ENCODE measurements at places on chromosomes 12 and 14.

DNA sequence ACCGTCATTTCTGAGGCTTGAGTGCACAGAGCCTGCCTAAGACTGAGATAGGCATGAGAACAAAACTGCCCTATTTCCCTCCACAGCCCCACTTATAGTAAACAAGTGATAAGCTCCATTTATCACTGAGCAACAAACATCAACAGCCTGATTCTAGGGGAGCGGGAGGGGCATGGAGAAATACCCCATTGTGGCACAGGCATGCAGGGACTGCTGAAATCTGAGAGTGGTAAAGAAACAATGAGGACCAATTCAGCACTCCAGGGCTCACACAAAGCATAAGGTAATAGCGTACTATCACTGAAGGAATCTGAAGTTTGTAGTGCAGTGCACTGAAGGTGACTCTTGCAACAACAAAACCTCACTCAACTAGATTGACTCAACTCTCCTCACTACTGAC is 186.7 kb downstream of the ANO2 start:
- DNase-seq, result no peak

DNA sequence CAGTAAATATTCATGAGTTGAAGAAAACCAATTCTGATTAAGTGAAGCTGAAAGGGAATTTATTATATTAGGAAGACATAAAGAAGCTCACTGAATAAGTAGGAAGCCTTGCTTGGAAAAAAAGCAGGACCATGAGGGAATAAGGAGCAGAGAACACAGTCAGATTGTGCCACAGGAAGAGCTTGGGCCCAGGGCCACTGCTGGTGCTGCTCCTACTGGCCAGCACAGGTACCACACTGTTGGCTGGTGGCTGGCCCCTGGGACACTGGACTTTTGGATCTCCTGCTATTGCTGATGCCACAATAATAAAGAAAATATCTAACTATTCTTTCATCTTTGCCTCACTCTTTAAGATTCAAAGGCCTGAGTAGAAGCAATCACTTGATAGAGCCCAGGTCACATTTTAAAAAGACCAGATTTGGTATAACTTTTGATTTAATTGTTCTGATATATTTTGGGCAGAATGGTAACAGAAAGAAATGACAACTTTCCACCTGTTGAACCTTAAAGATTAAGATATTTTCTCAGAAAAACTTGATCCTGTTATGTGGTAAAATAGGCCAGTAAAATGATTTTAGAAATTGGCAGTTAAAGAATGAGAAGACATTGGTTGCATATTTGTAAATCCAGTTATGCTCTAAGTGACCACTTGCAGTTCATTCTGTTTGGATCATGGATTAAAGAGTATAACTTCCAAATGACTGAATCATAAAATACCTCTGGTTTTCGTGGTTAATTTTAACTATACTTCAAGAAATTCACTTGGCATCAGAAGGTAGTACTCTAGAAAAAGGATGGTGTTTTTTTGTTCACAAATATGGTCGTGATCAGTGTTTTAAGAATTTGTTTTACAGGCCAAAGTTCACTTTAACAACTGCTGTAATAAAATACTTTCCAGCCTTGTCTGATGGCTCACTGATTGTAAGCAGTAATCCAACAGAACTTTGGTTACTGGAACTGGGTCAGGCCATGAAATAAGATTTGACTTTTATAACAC is 68.3 kb downstream of the DERA start:
- DNase-seq, result no peak

GRCh38 chr14:100045642-100046344 is 19.4 kb upstream of the EVL start:
- no peak for DNase-seq

GRCh38 chr14:85619851-85620250 is 89.9 kb downstream of the FLRT2 start:
- DNase-seq, result no peak

DNA sequence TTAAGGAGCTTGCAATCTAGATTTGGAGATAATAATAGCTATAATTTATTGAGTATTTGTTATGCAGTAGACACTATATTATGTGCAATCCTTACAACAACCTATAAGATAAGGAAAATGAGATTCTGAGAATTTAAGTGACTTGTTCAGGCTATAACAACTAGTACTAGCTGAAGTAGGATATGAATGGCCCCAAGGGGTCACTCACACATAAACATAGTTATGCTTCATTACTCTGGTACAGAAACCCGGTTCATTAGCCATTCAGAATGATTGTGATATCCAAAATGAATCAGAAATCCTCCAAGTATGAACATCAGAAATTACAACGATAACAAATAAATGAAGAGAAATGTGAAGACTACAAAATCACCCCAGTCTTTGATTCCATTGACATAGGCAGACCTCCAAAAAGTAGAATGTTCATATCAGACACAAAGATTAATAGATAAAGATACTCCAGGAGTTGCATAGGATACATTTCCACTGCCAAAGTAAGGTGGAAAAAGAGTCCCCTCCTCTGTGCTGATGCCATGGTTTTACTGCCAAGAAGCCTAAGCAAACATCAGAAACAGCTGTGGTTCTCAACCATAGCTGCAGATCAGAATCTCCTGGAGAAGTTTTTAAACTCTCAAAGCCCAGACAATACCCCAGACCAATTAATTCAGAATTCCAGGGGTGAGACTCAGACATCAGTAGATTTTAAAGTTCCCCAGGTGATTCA is 8.6 kb upstream of the NID2 start:
- DNase-seq, result no peak

GRCh38 chr14:24234095-24235005 is 1.6 kb downstream of the GMPR2 start:
- DNase-seq, result no peak

DNA sequence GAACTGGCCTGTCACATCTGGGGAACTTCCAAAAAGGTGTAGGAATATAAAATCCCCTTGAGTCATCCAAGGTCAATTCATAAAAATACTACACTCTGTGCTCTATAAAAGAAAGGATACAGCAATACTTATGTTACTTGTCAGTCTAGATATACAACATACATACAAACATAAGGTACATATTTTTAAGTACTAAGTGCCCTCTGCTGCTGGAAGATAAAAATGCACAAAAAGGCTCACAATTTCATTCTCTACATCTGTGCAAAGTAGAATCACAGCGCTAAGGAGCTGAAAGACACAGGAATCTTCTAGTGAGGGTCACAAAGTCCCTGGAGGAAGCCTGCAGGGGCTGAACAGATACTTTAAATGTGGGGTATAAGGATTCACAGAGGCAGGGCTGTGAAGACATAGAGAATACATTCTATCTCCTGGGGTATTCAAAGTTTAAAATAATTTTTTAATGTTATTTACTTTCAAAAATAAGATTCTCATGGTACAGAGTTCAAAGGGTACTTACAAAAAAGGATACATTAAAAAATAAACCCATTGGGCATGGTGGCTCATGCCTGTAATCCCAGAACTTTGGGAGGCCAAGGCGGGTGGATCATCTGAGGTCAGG is 10.2 kb upstream of the GOLGA5 start:
- DNase-seq, result no peak

DNA sequence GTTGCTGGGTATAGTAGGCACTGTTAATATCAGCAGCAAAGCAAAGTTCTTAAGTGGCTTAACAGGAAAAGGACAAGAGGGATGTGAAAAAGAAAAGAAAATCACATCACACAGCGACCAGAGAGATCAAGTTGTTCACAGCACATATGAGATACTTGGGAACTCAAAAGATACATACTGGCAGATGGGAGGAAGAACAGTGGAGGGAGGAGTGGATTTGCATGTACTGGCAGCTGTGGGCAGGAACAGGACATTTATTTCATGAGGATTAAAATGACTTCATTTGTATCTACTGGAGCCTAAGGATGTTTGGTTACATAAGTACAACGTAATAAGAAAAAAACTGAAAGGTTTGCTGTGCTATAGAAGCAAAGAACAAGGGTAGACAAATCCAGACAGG is 136.5 kb upstream of the IFNG-AS1 start:
- DNase-seq, result no peak
